ENCODE measurements at places on chromosomes 2 and 18.

DNA sequence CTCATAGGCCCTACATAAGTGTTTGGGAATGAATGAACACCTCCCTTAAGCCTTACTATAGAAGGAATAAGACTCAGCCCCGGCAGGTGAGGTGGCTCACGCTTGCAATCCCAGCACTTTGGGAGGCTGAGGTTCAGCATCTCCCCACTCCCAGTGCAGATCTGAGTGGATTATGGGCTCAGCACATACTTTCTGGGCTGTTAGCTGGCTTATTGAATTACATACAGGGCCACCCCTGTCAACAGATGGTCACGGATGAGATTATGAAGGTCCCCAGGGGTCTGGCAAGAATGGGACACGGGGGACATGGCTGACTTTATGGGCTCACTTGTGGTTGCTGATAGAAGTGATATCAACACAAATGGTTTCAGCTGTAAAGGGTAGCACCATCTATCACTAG lies 322.3 kb downstream of the TSN start:
- DNase-seq = no peak

DNA sequence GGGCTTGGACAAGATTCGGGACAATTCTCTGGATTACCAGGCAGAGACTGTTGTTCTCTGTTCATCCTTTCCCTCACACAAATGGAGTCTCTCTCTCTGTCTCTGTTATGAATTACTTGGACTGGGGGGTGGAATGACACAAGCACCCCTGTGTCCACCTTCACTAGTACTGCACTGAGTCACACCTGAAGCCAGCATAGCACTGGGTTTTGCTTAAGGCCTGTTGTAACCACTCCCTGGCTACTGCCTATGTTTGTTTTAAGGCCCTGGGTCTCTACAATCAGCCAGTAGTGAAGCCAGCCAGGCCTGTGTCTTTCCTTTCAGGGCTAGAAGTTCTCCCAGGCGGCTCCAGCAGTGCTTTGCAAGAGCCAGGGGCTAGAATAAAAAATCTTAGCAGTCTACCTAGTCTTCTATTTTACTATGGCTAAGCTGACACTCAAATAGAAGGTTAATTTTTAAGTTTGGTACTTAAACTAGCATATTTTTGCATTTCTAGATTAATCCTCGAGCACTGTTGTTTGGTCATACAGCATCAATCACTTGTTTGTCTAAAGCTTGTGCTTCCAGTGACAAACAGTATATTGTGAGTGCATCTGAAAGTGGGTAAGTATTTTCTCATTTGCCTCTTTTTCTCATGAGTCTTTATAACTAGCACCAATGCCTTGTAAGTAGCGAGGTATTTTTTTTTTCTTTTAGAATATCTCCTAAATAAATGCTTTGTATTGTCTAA lies 27.8 kb downstream of the WDR7 start:
- DNase-seq = no peak

DNA sequence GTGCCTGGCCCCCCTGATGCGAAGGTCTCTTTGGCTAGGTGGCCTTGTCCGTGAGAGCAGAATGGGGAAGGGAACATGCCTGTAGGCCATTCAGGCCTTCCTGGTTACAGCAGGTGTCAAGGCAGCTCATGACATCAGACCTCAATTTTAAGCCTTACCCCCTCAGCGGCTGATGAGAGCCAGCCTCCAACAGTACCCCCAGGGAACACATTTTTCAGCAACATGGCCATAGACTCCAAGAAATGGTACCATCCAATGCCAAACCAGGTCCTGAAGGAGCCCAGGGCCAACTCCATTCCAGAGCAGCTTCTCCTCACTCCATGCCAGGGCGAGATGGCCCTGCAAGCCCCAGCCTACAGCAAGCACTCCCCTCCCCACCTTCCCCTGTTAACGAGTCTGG lies 199.2 kb downstream of the SMAD2 start:
- DNase-seq = no peak

GRCh38 chr18:47484068-47484467 lies 232.6 kb upstream of the SKOR2 start:
- no peak for DNase-seq

GRCh38 chr2:3427272-3427671 lies 47.8 kb downstream of the TRAPPC12 start:
- DNase-seq = no peak

- DNase-seq = no peak
Observed at GRCh38 chr2:73053316-73054114, 18.0 kb downstream of the SFXN5 start.

DNA sequence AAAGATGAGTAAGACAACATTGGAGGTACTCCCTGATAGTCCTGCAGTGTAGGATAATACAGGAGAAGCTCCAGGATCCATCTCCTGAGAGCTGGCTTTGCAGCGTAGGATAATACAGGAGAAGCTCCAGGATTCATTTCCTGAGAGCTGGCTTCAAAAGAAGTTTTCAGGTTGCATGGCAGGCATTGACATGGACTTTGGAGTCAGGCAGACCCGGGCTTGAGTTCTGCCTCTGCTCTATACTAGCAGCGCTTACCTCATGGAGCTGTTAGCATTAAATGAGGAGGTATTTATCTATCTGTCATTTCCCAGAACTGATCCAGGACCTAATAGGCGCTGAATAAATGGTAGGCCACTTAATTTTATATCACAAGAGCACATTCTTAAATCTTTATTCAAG lies 97.8 kb downstream of the FMNL2 start:
- DNase-seq = no peak

GRCh38 chr18:58635891-58636290 lies 7.0 kb upstream of the ALPK2 start:
- no peak for DNase-seq

DNA sequence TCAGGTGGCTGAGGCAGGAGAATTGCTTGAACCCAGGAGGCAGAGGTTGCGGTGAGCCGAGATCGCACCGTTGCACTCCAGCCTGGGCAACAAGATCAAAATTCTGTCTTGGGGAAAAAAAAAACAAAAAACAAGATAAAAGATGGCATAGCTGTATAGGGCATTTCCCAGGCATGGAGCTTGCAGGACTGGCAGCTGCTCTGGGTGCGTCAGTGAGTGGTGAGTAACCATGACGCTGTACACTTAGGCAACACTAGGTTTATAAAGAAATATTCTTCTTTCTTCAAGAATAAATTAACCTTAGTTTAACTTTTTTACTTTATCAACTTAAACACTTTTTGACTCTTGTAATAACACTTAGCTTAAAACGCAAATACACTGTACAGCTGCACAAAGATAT lies 15.4 kb downstream of the TGOLN2 start:
- DNase-seq = no peak

GRCh38 chr2:11368059-11368572 lies 23.7 kb upstream of the ROCK2 start:
- DNase-seq = no peak

GRCh38 chr2:31384351-31384750 lies 30.2 kb downstream of the XDH start:
- DNase-seq = no peak

DNA sequence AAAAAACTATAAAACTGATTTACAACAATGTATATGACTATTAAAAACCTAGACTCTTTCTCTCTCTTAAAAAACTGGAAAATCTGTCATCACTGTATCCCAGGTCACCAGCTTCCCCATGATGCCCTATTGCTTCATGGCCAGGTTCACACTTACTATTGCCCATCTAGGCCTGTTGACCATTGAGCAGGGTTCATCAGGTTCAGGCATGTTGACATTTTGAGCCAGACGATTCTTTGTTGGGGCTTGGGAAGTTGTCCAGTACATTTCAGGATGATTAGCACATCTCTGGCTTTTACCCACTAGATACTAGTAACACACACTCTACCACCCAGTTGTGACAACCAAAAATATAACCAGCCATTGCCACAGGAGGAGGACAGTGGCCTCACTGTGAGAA lies 26.9 kb upstream of the RAB27B start:
- no peak for DNase-seq

DNA sequence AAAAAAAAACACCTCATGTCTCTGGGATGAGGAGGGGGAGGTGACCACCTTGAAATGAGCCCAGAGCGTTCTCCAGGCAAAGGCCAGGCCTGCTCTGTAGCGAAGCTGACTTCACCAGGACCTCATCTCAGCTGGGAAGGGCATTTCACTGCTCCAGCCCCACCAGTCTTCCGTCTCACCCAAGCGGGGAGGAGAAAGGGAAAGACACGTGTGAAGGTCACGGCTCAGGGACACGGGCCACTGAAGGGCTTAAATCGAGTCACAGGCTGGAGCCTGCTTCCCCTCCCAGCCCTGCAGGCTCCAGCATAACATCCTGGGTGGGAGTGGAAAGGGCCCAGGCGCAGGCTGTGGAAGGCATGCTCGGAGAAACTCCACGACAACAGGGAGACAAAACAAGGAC lies 18.1 kb downstream of the THAP4 start:
- no peak for DNase-seq

DNA sequence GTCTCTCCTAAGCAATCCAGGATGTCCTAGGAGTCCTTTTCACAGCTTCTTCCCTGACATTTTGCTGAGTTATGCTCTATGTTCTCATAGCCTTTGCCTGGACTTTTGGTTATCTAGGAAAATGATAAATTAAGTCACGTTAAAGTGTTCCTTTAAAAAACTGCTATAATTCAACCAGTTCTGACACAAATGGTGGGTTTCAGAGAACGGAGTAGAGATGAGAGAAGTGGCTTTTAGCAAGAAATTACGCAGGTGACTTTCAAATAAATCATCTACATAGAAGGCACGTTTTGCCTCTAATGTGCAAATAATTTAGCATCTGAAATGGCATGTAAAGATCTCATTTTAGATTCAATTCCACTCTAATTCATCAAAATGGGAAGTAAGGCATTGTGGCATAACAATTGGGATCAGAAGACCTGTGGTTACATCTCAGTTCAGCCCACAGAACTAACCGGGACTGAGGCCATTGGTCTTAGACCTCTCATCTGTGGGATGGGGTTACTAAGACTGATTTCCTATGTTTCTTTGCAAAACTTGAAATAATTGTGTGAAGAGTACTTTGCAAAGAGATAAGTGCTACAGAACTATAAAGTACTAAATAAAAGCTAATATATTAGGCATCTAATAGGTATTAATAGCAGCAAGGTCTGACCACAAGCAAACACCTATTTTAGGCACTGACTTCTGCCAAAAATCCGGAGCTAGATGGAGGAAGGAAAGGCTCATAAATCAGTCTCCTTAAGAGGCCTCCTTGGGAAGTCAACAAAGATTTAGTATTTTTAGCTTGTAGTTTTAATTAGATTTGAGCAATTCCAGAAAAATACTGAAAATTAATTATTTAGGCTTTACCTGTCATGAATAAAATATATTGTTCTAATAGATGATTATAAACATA lies 211.4 kb downstream of the PIEZO2 start:
- DNase-seq = no peak

- DNase-seq = no peak
Observed at GRCh38 chr2:118970396-118971135, 28.6 kb downstream of the MARCO start.

DNA sequence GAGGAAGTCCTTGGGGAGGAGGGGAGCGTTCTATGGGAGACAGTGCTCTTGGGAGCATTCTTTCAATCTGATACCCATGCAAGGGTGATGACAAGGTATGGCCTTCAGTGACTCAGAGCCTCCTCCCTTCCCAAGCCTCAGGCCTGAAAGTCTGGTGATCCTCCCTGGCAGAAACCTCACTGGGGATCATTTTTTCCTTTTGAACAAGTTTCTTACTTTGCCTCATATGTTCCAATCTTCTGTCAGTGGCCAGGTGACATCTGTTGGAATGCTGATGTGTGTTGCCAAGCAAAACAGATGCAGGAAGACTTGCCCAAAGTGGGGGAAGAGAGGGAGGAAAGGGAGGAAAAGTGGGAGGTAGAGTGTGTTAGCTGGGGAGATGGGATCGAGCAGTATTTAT lies 224.8 kb downstream of the NEDD4L start:
- DNase-seq = no peak

GRCh38 chr2:166334805-166335204 lies 40.9 kb downstream of the SCN9A start:
- no peak for DNase-seq

DNA sequence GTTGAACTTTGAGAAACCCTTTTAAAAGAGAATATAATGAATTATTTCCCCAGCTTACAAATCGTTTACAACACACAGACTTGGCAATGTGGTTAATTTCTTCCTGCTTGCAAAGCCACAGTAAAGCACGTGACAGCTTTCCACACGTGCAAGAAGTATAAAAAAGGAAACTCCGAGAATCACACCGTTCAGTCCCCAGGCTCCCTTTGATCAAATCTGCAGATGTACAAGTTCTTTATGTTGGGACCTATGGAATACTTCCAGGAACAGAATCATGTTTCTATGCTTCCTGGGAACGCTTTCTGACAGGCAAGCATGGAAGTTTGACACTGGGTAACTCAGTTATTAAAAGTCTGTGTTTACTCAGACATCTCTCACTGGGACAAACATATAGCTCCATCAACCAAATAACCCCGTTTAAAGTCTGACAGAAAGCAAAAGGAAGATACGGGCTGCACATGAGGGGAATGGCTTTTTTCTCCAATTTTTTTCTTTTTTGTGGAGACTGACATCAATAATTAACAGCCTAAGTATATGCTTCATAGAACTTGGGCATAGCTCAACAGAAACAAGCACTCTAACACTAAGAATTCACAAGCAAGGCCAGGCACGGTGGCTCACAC lies 134.8 kb downstream of the EIPR1 start:
- DNase-seq = peak; percentile 36

DNA sequence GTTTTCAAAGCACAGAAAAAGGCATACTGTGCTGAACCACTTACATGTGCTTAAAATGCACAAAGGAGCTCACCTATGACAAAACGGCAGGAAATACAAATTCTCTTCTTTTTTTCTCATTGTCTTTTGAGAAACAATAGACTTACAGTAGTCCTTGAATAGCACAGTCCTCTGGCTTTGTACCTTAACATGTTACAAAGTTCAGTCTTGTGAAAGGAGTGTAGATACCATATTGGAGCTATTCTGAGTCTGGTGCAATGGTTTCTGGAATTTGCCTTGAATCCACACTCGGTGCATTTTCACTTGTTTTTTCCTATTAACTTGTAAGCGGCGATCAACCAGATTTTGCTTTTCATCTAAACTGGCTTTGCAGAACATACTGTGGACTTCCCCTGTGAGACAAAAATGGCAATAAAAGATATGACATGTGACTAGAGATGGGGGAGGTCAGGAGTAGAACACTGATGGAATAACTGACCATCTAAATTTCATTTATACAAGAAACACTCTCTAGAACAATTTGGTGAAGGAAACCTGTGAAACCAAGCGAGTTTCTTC lies 109.7 kb downstream of the METTL8 start:
- DNase-seq = no peak

DNA sequence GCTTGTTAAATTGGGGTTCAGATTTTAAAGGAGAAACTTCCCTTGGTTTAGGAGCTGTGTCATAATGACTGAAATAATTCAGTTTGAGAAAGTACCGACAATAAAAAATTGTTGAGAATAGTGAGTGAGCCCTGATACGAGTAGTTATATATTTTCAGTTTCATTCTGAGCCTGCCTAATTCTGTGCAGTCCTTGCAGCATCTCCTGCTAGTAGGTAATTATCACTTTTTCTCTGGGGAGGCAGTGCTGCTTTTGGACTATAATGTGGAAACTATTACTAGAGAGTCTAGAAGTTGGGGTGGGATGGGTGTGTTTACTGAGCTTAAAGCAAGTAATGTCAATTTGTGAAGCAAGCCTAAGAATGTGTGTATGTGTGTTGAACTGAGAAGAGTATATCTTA lies 21.7 kb downstream of the ZNF638 start:
- no peak for DNase-seq

- no peak for DNase-seq
Observed at GRCh38 chr18:12031181-12031580, 49.9 kb downstream of the IMPA2 start.

- DNase-seq = no peak
Observed at GRCh38 chr18:26705757-26706156, 157.4 kb upstream of the KCTD1 start.

- no peak for DNase-seq
Observed at GRCh38 chr18:63320975-63321265, 1.4 kb upstream of the BCL2 start.

All from stimulated activated naive CD8-positive, alpha-beta T cell treated with anti-CD3 and anti-CD28 coated beads, Interleukin-15, amount 100 ng/mL, for 72 hours (primary cell).